Naive thymus-derived CD8-positive, alpha-beta T cell (primary cell): ENCODE measurements at places on chromosomes 4 and X. TPM values are rescaled to one million over a fixed set of nuclear protein-coding genes. Genes with fewer than 3 reads are reported as not detected.

The LUZP4 gene
- not detected for total RNA-seq

The PORCN gene
- 18.1 TPM for total RNA-seq

The NAA11 gene
- total RNA-seq: not detected

The HPGD gene
- 6.8 TPM for total RNA-seq

The HOPX gene
- 5.9 TPM for total RNA-seq

The ODAPH gene
- total RNA-seq: not detected

The GLRA3 gene
- total RNA-seq: not detected

The NHSL2 gene
- total RNA-seq: 0.52 TPM

The PAGE2B gene
- 0.99 TPM for total RNA-seq

The RASL11B gene
- total RNA-seq: 0.73 TPM

The PABPC1L2B gene
- not detected for total RNA-seq

The TLR3 gene
- 0.25 TPM for total RNA-seq

The FAM47A gene
- total RNA-seq: not detected

The SERTM2 gene
- total RNA-seq: not detected

The CTAG1B gene
- total RNA-seq: not detected

The SPINK2 gene
- 26.8 TPM for total RNA-seq

The POU3F4 gene
- not detected for total RNA-seq

The NEUROG2 gene
- not detected for total RNA-seq

The GPRIN3 gene
- 6.3 TPM for total RNA-seq

The NDST4 gene
- total RNA-seq: not detected

The POLR2B gene
- 138 TPM for total RNA-seq

The EMCN gene
- not detected for total RNA-seq
